Renal cortex interstitium (tissue), 15 donors: ENCODE measurements at places on chromosomes 3 and 15. TPM values are rescaled to one million over a fixed set of nuclear protein-coding genes. Genes with fewer than 3 reads are reported as not detected.

- no peak for DNase-seq
These were observed 361.4 kb upstream of the ICE2 start for GRCh38 chr15:60840306-60840702.

DNA sequence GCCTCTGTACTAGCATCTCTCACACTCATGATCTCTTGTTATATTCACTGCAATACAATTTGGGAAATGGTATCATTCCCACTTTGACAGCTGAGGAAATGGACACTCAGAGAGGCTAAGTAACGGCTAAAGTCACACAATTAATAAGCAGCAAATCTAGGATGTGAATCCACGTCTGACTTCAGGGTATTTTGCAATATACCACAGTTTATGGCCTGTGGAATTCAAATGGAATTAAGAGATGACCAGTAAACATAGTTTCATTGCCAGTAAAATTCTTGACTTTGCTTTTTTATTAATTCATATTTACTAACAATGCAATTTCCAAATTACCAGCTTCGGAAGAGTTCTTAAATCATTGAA is 61.1 kb downstream of the CCNL1 start:
- DNase-seq, result no peak

GRCh38 chr3:52205727-52206372 is 7.9 kb downstream of the ALAS1 start:
- DNase-seq, result no peak

- DNase-seq, result no peak
These were observed 13.1 kb upstream of the CORO2B start for GRCh38 chr15:68565726-68566125.

DNA sequence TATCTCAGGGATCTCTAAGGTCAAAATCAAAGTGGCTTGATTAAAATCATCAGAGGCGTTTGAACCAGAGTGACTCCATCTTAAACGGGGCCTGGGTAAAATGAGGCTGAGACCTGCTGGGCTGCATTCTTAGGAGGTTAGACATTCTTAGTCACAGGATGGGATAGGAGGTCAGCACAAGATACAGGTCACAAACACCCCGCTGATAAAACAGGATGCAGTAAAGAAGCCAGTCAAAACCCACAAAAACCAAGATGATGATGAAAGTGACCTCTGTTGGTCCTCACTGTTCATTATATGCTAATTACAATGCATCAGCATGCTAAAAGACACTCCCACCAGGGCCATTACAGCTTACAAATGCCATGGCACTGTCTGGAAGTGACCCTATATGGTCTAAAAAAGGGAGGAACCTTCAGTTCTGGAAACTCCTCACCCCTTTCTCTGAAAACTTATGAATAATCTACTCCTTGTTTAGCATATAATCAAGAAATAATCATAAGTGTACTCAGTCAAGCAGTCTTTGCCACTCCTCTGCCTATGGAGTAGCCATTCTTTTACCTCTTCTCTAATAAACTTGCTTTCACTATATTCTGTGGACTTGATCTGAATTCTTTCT is 143.3 kb upstream of the SLCO3A1 start:
- no peak for DNase-seq

DNA sequence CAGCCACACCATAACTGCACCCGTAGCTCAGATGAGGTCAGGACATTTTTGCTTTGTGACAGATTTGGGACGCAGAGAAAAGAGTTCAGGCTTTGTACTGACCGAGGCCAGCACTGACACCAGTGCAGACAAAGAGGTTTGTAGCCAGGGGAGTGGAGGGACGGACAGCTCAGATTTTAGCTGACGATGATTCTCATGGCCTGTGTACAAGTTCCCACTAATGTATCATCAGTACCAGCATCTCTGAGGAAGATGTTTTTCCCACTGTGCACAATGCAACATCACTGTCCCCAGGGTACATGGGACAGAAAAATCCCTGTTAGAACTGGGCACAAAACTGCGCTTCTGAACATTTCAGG is 112.7 kb downstream of the SLCO3A1 start:
- DNase-seq, result no peak

- DNase-seq, result no peak
These were observed 69.8 kb downstream of the SSUH2 start for GRCh38 chr3:8574670-8575322.

DNA sequence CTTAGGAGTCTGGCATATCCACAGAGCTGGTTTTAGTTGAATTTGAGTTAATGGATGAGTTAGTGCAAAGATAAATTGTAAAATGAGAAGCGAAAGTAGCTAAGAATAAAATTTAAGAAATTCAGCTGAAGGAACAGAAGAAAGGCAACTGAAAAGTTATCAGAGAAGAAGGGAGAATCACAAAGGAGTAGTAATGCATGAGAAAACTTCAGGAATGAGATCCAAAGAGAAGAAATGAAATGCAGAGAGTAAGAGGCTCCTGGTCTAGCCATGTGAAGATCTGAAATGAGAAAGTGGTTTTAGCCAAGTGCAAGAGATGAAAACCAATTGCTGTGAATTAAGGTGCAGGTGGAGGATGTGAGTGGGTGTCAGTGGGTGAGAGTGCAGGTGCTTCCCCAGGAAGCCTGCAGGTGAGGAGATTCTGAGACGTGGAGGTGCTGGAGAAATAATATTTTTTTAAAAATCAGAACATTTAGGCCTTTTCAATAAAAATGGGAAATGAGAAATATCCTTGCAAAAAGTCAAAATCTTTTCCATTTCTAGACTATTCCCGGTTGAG is 18.5 kb downstream of the KBTBD8 start:
- no peak for DNase-seq

DNA sequence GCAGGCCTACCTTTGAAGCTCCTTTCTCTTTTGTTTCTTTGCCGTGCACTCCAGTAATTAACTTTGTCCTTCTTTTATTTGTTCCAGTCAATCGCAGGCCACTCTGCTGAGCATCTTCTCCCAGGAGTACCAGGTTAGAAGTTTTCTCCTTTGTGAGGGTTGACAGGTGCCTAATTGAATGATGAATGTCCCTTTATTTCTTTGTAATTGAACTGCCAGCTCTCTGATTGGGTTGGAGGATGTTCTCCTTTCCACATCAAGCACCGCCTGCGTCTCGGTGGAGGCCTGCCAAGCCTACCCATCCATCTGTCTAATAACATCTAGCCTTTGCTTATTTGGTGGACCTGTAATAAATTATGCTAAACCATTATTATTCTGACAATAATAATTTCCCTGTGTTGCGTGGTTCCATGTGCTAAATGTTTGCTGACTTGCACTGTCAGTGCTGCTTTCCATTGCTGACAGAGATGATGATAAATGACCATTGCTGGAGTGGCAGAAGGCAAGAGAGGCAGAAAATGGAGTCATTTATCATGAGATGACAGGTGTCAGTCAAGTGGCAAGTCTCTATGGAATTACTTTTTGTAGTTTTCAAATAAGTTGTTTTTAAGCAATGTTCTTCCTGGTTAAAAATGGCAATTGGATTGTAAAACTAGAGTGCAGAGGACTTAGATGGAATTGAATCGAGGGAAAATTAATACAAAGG is 64.9 kb downstream of the CDIN1 start:
- no peak for DNase-seq

GRCh38 chr3:160092760-160093159 is 104.1 kb downstream of the IL12A start:
- DNase-seq, result no peak

- DNase-seq, result no peak
These were observed 106.8 kb downstream of the HHLA2 start for GRCh38 chr3:108403198-108403597.

- DNase-seq, result no peak
These were observed 28.1 kb upstream of the PLSCR4 start for GRCh38 chr3:146279013-146279412.

GRCh38 chr3:194571491-194572142 is 61.6 kb downstream of the TMEM44 start:
- no peak for DNase-seq

GRCh38 chr3:31043184-31043819 is 148.8 kb upstream of the GADL1 start:
- DNase-seq, result no peak

DNA sequence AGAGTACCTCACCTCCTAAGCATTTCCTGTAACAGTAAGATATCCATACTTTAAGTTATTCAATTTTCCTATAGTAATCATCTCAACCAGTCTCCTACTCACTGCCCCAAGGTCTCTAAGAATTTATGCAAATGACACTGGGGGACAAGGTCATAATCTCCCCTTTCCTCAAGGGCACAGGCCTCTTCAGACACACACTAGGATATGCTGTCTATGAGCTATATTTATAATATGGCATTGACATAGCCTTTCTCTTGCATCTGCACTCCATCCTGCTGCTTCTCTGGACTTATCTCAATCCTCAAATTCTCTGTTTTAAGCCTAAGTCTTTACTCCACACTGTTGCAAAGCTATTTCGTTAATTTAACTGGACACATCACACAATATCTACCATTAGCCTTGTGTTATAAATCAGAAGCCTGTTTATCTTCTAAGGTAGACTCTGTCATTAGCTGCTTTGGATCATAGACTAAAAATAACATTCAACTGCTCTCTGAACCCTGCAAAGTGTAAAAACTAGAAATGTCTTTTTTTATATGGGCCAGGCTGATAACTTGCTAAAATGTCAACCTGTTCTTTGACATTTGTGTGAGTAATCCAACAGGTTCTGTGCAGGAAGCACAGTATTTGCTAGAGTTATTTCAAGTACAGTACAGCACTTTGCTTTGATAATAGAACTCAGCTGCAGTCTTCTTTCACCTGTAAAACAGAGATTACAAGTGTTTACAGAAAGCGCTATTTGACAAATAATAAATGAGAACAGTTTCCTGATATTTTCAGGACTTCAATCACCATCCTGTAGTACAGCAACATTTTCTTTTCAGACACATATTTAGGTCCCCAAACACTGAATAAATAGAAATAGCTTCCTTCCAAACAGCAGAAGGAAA is 17.8 kb upstream of the SEC62 start:
- no peak for DNase-seq

- no peak for DNase-seq
These were observed 326.9 kb downstream of the CNTN3 start for GRCh38 chr3:74287557-74287956.

- no peak for DNase-seq
These were observed 303.1 kb downstream of the RPLP1 start for GRCh38 chr15:69755551-69756310.

- DNase-seq, result no peak
These were observed 293.7 kb downstream of the ARPP21 start for GRCh38 chr3:35932995-35933394.

DNA sequence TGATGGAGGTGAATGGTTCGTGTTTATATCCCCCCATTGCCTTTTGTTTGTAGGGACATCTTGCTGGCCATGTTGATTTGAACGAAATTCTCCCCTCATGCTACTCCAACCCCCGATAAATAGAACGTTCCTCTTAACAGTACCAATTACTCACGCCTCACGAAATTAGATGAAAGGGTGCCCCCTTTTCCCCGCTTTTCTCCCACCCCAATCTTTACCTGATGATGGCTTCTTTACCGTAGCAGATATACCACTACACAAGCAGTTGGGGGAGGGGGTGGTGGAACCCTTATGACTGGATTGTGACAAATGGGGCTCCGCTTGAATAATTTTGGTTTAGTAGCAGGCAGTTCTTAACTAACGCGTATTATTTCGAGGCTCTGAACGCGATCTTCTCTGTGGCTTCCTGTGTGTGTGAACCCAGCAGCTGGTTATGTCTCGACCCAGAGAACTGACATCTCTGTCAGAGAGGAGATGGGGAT is 1.1 kb downstream of the PIAS1 start:
- DNase-seq, result no peak

- no peak for DNase-seq
These were observed 476.8 kb downstream of the C3orf38 start for GRCh38 chr3:88626456-88627120.

- no peak for DNase-seq
These were observed 56.0 kb downstream of the FRMD4B start for GRCh38 chr3:69329892-69330291.

- DNase-seq, result no peak
These were observed 205.4 kb downstream of the PDZRN3 start for GRCh38 chr3:73419179-73419803.

- peak; percentile 66 for DNase-seq
These were observed 36.3 kb upstream of the TMC3 start for GRCh38 chr15:81410318-81410753.

DNA sequence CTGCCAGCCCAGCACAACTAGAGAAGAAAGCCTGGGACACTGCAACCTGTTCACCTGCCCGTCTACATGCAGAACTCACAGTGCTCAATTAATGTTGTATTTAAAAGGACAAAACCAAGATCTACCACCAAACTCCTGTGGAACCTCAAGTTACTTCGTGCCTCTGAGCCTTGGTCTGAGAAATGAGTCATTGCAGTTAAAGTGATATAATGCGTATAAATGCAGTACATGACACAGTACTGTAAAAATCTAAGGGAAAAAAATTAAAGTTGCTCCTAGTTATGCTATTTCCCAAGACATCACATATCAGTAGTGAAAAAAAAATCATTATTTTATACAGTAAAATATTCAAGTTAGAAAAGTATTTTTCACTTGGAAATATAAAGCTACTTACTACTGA is 138.9 kb downstream of the ZIC4 start:
- DNase-seq, result no peak

- no peak for DNase-seq
These were observed 63.7 kb downstream of the LRCH3 start for GRCh38 chr3:197854596-197855343.

- DNase-seq, result no peak
These were observed 114.9 kb downstream of the PLD1 start for GRCh38 chr3:171695426-171695825.

GRCh38 chr3:22121068-22121701 is 370.2 kb upstream of the ZNF385D start:
- DNase-seq, result no peak

GRCh38 chr3:184685646-184686045 is 26.2 kb downstream of the MAGEF1 start:
- DNase-seq, result no peak

DNA sequence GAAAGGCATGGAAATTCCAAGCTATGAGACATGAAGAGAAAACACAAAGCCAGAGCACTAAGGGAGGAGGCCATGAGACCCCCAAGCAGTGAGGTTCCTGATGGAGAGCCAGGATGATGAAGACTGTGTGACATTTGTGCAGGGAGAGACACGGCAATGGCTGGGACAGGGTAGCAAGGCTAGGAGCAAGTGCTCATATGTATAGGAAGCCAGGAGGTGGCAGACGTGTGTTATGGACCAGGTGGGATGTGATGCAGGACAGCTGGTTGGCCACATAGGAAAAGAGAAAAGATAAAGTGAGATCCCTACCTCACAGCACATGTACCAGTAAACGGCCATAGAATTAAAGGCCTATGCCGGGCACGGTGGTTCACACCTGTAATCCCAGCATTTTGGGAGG is 112.7 kb downstream of the APBA2 start:
- no peak for DNase-seq

- DNase-seq, result no peak
These were observed 109.4 kb upstream of the THSD4 start for GRCh38 chr15:71005895-71006294.

GRCh38 chr15:49148727-49149126 is 6.7 kb downstream of the COPS2 start:
- no peak for DNase-seq

GRCh38 chr3:23824699-23825444 is 19.1 kb downstream of the UBE2E1 start:
- DNase-seq, result no peak

LINGO1 gene
- 20.8 TPM for polyA plus RNA-seq

SLC12A8 gene
- 8.3 TPM for polyA plus RNA-seq

GOLGA8Q gene
- polyA plus RNA-seq, result 1.1 TPM

PLEKHO2 gene
- 18.9 TPM for polyA plus RNA-seq

EID1 gene
- polyA plus RNA-seq, result 378 TPM

GOLGA8T gene
- 0.34 TPM for polyA plus RNA-seq

DNAJB11 gene
- polyA plus RNA-seq, result 70.2 TPM

CFAP100 gene
- polyA plus RNA-seq, result 1.1 TPM

GATA2 gene
- 22.5 TPM for polyA plus RNA-seq

FGF7 gene
- 18.1 TPM for polyA plus RNA-seq

LRRC3B gene
- polyA plus RNA-seq, result 1.9 TPM
